ENCODE measurements at places on chromosomes 16 and 17.
A peak's percentile ranks its signal among the peaks of the same experiment; 100 is the strongest.

DNA sequence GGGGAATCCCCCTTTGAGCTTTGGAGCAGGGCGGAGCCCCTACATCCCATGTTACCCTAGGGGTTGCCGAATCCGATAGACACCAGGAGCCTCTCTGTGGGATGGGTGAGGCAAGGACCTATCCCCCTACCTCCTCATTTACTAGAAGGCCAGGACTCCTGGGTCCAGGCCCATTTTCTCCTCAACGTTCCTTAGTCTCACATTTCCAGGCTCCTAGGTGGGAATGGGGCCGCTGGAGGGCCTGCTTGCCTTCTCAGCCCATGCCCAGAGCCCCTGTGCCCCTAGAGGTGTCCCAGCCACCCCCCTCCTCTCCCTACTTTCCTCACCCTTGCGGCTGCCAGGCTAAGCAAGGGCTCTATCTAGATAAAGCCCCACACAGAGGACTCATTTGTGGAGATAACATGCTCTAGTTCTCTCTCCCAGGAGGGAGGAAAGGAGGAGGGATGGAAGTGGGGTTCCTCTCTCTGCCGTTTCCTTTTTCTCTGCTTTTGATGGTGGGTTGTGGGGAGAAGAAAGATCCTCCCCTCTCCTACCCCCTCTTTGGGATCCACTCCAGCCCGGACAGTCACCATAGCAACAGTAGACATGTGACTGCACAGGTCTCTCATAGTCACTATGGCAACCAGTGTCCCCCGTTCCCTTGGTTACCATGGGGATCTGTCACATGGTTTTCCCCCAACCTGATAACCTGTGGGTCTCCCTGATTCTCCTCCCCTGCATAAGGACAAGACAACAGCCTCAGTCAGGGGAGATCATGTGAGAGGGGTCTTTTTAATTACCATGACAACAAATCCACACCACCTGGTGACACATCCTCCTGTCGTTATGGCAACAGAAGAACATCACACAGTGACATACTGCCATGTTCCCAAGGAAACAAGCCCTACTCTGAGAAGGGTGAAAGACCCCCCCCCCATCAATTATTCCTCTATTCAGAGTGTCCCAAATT is 5.2 kb downstream of the CACNA1G start:
- peak; percentile 39 for DNase-seq

GRCh38 chr17:77385750-77386501 is 245.2 kb downstream of the SEC14L1 start:
- no peak for DNase-seq

DNA sequence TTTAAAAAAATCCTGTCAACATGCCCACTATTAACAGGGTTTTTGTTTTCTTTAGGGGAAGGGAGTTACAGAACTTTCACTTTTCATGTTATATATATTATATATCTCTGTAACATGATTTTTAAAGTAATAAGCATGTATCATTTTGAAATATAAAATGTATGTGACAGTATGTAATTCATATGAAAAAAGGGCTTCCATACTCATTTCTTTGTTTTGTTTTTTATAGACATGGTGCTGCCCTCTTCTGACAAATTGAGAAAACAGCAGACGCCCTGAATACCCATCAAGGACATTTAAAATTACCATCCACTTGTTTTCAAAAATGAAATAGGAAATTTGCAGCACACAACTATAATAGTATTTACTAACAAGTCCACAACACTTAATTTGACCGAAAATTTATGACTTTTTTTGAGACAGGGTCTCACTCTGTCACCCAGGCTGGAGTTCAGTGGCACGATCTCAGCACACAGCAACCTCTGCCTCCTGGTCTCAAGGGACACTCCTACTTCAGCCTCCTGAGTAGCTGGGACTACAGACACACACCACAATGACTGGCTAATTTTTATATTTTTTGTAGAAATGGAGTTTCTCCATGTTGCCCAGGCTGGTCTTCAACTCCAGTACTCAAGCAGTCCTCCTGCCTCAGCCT is 30.4 kb downstream of the CFDP1 start:
- peak; percentile 47 for DNase-seq

GRCh38 chr17:72631568-72631948 is 460.9 kb downstream of the SLC39A11 start:
- DNase-seq, result no peak

- DNase-seq, result no peak
Measured at GRCh38 chr16:67166598-67167168, 2.1 kb downstream of the HSF4 start.

DNA sequence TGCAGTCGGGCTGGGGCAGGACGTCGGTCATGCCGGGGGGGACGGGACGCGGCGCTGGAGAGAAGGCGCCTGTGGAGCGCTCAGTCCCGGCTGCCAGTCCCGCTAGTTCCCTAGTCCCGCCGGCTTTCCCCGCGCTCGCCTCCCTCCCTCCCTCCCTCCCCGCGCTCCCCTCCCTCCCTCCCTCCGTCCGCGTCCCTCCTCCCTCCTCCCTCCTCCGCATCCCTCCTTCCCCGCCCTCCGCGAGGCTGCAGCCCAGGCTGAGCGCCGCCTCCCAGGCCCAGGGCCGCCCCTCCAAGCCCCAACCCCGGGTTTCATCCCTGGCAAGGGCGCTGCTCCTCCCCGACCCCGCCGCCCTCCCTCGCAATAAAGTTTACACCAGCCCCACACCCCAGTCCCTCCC is 34.8 kb downstream of the TIMM22 start:
- no peak for DNase-seq

- no peak for DNase-seq
Measured at GRCh38 chr16:57108432-57108831, 16.0 kb downstream of the CPNE2 start.

- no peak for DNase-seq
Measured at GRCh38 chr17:30344283-30345088, 10.6 kb upstream of the TMIGD1 start.

- DNase-seq, result no peak
Measured at GRCh38 chr17:72696156-72696555, 396.3 kb downstream of the SLC39A11 start.

DNA sequence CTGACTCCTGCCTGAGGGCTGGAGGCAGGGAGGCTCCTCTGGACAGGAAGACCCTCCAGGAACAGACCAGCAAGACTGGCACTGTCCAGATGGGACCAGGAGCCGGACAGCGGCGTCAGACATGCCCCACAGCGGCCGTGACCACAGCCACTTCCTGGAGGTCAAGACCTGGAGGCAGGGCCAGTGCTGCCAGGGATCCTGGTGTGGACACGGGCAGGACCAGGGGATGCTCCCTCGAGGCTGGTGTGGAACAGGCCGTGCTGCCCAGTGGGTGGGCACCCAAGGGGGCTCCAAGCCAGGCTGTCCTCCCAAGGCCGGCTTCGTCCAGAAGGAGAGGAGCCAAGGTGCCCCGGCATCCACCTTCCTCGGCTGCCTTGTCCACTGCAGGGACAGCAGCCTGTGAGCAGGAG is 4.5 kb upstream of the CCDC57 start:
- no peak for DNase-seq

DNA sequence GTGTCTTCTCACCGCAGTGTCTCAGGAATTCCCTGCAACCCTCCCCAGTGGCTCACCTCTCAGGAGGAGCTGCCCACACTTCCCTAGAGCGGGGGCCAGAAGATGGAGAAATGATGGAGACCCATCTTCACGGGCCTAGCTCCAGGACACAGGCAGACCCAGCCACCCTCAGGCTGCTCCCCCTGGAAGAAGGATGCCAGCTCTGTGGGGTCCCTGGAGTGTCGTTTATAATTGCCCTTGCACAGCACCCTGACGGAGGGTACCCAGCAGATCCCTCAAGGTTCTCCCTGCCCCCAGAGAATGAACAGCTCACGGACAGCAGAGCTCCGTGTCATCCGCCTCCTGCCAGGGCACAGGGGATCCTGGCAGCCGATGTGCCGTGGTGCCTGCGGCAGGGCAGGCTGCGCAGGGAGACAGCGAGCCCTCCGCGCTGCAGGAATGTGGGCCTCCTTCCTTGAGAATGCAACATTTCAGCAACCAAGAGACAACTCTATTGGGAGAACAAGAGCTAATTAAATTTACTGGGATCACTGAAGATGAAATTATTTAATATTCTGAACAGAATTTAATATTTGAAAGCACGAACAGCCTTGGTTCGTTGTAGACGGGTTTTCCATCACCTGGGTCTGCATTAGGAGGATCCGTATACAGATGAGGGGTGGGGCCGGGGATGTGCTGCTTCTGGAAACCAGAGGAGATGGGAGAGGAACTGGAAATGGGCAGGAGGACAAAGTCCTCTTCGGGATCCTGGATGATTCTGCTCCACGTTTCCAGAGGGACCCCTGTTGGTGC is 21.0 kb upstream of the RBFOX3 start:
- DNase-seq, result peak; percentile 6

GRCh38 chr16:49454426-49455180 is 81.0 kb downstream of the C16orf78 start:
- DNase-seq, result no peak

DNA sequence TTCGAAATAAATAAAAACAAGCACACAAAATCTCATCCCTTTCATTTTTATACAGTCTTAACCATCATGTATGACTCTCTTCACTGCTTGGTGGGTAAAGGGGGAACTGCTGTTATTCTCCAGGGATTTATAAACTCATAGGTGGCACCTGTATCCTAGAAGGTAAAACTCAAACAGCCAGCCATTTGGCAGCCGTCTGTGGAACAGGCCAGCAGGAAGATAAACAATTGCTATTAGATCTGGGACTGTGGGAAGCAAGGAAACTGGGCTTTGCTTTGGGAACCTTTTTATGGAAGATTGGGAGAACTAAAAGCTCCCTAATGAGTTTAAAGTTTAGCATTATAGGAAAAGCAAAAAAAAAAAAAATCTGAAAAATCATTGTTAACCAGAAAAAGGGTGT is 126.0 kb downstream of the TANGO6 start:
- DNase-seq, result no peak

DNA sequence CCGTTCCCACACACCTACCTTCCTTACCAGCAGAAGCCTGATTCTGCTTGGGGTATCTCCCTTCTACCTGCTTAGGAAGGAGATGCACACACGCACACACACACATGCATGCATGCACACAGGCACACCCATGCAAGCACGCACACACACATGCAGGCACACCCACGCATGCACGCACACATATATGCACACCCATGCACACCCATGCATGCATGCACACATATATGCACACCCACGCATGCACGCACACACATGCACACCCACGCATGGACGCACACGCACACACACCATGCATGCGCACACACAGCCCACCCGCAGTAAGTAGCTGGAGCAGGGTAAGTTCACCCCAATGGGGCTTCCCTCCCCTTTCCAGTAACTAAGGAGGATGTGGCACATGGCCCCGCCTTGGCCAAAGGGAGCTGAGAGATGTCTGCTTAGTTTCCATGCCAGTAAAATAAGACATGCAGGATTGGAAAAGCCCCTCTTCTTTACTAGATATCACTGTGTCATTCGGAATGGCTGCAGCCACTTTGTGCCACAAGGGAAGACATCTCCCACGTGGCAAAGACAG is 33.7 kb downstream of the ADCY9 start:
- DNase-seq, result no peak

DNA sequence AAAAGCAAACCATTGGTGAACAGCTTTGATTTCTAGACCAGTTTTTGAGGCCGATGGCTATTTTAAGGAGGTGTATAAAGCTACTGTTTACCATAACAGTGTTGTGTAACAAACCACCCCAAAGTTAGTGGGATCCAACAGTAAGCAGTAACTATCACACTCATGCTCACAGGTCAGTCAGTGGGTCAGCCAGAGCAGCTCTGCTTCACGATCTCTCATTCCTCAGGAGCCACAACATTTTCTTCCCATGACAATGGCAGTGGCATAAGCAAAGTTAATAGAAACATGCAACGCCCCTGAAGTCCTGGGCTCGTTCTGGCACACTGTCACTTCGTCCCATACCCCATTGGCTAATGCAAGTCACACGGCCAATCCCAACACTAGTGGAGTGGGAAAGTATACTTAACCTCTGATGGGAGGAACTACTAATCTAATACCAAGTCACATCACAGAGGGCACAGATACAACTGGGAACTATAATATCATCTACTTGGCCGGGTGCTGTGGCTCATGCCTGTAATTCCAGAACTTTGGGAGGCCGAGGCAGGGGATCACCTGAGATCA is 28.0 kb upstream of the B4GALNT2 start:
- DNase-seq, result no peak

GRCh38 chr17:38329284-38329683 is 14.5 kb downstream of the GPR179 start:
- no peak for DNase-seq

DNA sequence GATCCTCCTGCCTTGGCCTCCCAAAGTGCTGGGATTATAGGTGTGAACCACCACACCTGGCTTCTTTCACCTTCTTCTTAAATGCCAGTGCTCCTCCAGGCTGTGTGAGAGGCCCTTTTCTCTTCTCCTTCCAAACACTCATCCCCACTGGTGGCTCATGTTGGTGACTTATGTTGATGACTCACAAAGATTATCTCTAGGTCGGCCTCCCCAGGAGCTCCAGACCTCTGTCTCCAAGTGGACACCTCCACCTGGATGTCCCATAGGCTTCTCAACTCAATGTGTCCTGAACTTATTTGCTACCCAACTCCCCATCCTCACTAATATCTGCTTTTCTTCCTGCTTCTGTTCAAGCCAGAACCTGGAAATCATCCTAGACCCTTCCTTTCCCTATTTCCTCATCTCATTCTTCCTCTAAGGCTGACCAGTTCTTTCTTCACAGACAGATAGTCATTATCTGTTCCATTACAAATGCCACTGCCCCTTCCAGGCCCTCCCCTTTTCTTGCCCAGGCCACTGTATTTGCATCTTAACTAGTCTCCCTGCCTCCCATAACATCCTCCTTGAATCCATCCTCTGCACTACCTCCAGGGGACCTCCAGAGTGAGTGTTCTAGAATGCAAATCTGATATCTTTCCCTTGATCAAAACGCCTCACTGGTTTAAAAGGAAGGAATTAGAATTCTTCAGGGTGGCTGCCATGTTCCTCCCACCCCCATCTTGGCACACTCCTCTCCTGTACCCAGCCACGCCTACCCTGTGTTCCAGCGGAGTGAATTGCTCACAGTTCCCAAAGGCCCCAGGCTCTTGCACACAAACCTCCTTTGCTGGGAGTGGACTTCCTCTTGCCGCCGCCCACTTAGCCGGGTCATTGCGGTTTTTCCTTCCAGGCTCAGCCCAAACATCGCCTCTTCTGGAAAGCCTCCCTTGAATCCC is 34.8 kb upstream of the FBXO47 start:
- peak; percentile 53 for DNase-seq
